EH (cell line): ENCODE measurements at places on chromosomes 6 and 20.
A peak's percentile ranks its signal among the peaks of the same experiment; 100 is the strongest.

DNA sequence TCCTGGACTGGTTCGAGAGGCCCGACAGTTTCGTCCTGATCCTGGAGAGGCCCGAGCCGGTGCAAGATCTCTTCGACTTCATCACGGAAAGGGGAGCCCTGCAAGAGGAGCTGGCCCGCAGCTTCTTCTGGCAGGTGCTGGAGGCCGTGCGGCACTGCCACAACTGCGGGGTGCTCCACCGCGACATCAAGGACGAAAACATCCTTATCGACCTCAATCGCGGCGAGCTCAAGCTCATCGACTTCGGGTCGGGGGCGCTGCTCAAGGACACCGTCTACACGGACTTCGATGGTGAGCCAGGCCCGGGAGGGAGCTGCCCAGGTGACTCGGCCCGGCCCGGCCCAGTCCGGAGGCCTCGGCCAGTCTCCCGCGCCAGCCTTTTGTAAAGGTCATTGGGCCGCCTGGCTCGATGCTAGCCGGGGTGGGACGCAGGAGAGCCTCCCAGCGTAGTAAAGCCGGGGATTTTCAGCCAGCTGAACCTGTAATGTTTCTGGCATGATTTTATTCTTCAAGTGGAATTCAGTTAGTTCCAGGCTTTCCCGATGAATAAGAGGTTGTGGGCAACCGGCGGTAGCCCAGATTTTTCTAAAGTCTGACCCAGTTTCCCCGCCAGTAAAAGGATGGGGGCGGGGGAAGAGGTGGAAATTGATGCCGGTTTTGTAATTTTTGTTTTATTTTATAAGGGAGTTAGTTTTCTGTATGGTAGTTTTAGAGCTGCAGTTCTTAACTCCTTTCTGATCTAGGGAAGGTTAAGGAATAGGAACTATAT, 1.4 kb downstream of the PIM1 start:
- DNase-seq = peak; percentile 64

DNA sequence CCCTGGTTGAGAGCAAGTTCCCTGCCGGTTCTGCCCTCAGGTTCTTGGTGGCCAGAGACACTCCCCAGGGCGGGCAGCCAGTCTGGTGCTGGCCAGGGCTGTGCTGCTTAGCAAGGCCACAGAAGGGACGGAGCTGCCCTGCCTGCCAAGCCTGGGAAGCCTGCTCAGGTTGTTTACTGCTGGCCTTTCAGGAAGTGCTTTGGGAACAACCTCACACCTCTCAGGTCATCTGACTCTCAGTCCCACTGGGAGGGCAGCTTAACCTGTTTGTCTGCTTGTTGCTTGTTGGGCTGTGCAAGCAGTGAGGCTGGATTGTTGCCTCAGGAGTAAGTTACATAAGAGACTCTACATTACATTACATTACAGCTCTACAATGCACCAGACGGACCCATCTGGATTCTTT, 75.8 kb upstream of the AFDN start:
- DNase-seq = no peak

GRCh38 chr20:58596750-58597248, 54.3 kb upstream of the STX16 start:
- DNase-seq = peak; percentile 16

GRCh38 chr6:89073014-89073620, 7.4 kb upstream of the PNRC1 start:
- DNase-seq = no peak

GRCh38 chr20:32325706-32326503, 32.2 kb upstream of the ASXL1 start:
- DNase-seq = peak; percentile 90

DNA sequence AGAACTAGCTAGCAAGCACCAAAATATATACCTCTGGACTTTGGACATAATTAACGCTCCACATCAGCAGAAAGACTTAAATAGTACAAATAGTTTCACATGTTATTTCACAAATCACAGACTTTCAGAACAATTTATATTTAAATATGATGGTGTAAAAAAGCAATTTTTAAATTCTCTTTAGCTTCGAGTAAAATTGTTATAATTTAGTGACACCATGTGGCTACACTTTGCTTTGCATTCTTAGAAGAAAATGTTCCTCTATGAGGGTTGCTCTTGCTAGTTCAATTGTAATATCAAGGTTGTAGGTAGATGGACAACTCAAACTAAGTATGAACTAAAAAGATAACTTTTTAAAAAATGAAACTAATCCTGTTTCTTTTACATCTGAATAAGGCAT, 69.0 kb downstream of the BTBD9 start:
- peak; percentile 29 for DNase-seq

GRCh38 chr6:164528539-164528938, 780.9 kb downstream of the C6orf118 start:
- DNase-seq = no peak
